ENCODE measurements at places on chromosomes 7 and 10.
A peak's percentile ranks its signal among the peaks of the same experiment; 100 is the strongest.

DNA sequence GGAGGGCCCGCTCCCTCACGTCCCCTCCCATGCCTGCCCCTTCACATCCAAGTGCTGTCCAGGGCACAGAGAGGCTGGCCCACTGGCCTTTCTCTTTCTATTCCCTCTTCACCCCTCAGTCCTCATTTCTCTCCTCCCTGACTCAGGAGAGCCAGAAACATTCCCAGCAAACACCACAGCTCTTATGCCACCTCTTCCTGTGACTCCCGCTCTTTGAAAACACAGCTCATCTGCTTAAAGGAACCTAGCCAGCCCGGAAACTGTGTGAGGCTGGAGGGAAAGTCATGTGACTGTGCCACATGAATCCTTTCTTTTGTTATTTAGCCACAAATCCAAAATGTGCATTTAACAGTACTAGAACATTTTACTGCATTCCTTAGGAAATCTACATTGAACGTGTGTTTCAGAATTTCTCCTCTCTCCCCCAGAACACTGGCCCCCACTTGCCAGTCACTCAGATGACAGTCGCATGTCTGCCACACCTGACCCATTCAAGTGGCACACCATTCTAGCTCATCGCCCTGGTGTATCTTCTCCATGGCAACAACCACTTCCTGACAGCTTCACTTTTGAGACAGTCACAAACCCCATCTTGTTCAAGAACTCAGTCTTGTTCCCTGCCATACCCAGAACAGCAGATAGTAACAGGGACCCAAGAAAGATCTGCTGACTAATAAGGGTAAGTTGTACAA is 42.8 kb downstream of the GRB10 start:
- DNase-seq: peak; percentile 49

DNA sequence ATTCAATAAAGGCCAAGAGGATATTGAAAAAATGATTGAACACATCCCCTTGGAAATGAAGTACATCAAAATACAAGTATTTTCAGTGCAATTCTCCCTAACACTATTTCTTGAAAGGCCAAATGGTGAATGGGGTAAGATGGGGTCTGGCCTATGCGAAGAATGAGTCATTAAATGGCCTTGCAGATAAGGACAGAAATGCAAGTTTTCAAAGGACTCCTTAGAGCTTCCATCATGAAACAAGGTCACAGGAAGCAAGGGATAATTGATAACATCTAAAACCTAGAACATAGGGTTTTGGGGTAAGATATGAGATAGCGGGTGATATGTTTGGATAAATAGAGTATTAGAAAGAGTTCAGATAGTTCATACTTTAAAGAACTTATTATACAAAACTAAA is 109.3 kb upstream of the ABCB5 start:
- no peak for DNase-seq

DNA sequence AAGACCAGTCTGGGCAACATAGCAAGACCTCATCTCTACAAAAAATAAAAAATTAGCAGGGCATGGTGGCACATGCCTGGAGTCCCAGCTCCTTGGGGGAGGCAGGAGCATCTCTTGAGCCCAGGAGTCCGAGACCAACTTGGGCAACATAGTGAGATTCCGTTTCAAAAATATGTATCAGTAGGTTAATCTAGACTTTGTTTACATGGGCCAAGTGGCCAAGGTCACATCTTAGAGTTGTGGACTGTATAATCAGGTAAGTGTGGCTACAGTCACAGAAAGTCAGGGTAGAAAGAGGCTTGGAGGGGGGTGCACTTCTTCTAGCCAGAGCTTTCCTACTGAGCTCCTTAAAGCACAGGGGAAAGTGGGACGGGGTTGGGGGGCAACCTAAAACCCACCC is 174.4 kb downstream of the CUX1 start:
- DNase-seq: no peak

- DNase-seq: no peak
Observed at GRCh38 chr7:28355635-28356319, 56.5 kb upstream of the CREB5 start.

- no peak for DNase-seq
Observed at GRCh38 chr7:21383227-21384220, 44.4 kb upstream of the SP4 start.

GRCh38 chr10:82575318-82575717 is 700.3 kb downstream of the NRG3 start:
- DNase-seq: no peak

GRCh38 chr7:80806663-80807062 is 112.2 kb downstream of the SEMA3C start:
- no peak for DNase-seq

DNA sequence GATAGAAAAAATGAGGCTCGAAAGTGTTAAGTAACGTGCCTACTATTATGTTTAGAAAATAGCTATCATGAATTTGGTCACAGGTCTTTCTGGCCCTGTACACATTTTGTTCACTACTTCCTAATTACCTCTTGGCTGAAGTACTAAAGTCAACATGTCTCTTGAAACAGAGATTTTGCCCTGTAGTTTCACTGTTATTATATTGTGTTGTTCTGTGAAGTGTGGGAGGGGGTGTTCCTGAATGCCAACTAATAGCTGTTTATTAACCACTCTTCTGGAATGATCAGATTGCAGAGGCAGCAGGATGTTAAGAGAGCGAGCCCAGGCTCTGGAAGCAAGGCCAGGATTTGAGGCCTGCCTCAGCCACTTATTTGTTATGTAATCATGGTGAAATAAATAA is 72.1 kb downstream of the RNF133 start:
- DNase-seq: no peak

DNA sequence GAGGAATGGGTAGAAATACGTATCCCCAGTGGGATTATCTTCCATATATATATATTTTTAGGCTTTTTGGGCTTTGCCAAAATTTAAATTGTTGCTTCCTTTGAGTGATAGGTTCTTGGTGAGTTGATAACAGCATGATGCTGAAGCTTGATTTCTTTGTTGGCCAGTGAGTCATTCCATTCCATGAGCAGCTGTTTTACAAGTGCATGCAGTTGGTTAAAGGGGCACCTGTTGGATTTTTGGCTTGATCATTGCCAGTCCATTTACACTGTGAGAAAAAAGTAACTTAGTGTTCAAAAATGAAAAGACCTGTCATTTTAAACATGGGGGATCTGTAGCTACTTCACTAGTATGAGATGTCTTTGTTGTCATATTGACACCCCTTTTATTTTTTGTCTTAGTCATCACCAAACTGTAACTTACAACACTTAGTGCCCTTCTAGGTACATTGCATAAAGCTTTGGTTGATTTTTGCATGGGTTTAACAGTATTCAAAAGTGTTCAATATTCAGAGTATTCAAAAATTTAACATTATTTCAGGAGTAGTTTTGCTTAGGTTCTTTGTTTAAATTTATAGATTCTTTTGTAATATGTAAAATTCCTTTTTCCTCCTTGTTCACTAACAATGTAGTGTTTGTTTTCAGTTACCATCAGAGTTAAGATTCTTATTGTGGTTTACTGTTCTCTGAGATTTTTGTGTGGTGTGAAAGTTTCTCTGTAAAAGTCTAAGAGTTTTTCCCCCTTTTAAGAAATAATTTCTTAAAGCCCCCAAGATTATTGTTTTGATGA is 8.8 kb downstream of the AKAP9 start:
- DNase-seq: no peak

DNA sequence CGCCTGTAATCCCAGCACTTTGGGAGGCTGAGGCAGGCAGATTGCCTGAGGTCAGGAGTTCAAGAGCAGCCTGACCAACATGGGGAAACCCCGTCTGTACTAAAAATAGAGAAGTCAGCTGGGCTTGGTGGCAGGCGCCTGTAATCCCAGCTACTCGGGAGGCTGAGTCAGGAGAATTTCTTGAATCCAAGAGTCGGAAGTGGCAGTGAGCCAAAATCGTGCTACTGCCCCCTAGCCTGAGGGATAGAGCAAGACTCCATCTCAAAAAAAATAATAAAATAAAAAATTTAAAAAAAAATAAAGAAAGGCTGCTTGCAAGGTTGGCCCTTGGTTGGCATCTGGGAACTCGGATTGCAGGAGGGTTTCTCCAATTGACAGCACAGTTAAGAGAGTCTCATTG is 221.6 kb downstream of the DGKI start:
- no peak for DNase-seq

GRCh38 chr7:81175275-81175940 is 256.6 kb upstream of the SEMA3C start:
- DNase-seq: no peak

GRCh38 chr10:47028466-47028865 is 117.2 kb downstream of the PTPN20 start:
- DNase-seq: no peak

GRCh38 chr10:106132956-106133355 is 1031.5 kb downstream of the SORCS1 start:
- DNase-seq: no peak

- no peak for DNase-seq
Observed at GRCh38 chr10:66809402-66809801, 116.4 kb upstream of the LRRTM3 start.

DNA sequence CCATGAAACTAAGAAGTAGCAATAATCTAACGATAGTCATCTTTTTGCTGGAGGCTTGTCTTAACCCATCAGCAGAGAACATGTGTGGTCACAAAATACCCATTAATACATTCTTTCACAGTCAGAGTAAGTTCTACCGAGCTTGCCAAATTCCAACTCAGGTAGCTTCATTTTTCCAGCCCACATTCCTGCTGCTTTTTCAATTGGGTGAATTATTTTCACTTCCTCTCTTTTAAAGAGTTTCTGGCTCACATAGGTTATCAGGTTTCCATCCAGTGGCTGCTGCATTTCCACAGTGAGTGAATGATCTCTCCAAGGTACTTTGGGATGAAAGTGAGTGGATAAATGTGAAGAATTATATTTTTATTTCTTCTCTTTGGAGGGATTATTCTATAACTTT is 233.1 kb downstream of the SEMA3E start:
- DNase-seq: no peak

DNA sequence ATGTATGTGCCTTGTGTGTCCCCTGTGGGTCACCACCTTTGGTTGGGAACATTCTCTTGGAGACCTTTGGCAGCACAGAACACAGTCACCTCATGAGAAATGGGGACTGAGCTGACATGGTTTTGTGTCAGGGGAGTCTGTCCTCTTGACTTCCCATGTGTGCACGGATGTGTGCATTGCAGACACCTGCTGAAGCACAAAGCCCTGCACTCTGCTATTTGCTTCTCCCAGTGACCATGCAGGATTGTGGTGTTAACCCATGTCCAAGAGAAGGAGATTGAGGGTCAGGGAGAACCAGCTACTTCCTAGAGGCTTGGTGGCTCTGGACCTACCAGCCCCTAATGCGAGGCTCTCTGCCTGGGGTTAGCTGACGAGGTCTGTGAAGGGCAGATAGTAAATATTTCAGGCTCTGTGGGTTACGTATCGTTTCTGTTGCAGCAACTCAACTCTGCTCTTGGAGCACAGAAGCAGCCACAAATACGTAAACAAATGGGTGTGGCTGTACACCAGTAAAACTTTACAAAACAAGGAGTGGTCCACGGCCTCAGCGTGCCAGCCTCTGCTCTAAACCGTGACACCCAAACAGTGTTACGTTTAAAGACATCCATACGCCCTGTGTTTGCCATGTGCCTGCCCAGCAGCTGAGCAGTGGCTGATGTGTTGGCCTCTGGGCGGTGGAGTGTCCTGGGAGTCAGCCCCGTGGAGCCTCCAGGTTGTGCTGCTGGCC is 51.7 kb downstream of the ADCY1 start:
- DNase-seq: no peak

DNA sequence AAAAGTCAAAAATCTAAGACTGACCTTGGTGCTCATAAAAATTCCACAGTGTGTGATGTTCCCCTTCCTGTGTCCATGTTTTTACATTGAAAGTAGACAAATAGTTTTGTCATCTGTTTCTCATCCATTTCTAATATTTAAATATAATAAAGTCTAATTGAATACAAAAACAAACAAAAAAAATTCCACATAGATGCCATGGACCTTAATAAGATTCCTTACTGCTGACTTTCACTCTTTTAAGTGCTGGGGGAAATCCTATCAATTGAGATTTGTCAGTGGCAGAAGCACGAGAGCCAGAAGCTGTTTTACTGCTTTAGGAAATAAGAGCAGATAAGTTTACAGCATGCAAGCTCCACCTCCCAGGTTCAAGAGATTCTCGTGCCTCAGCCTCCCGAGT is 310.0 kb downstream of the ABCA13 start:
- DNase-seq: no peak

- no peak for DNase-seq
Observed at GRCh38 chr7:1692515-1693418, 22.7 kb downstream of the ELFN1 start.

GRCh38 chr10:93386631-93387369 is 95.3 kb downstream of the MYOF start:
- DNase-seq: no peak

- DNase-seq: no peak
Observed at GRCh38 chr10:122647383-122647968, 52.2 kb downstream of the C10orf120 start.

GRCh38 chr7:114939484-114940097 is 17.7 kb downstream of the MDFIC start:
- no peak for DNase-seq

DNA sequence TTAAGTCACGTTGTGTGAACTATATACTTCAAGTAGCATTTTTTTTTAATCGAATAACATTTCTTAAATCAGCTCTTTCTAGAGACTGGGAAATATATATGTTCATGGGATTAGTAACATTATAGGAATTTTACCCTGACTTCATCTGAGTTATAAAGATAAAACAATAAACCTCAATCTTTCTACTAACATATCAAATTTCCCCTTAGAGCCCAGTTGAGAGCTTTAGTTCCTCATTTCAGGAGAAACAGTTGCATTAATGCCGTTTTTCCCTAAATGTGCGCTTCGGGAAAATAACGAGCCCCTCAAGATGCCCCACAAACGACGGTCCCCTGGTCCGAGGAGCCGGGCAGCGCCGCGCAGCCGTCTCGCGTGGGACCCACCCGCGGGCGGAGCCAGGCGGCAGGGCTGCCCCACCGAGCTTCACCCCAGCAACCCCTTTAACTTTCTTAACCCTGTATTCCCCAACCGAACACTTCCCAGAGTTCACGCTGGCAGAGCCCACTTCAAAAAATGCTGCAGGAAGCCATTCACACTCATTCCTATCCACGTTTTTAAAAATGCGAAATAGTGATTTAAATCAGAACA is 152.5 kb upstream of the YAE1 start:
- DNase-seq: no peak

GRCh38 chr7:81211204-81211933 is 292.5 kb upstream of the SEMA3C start:
- DNase-seq: no peak

DNA sequence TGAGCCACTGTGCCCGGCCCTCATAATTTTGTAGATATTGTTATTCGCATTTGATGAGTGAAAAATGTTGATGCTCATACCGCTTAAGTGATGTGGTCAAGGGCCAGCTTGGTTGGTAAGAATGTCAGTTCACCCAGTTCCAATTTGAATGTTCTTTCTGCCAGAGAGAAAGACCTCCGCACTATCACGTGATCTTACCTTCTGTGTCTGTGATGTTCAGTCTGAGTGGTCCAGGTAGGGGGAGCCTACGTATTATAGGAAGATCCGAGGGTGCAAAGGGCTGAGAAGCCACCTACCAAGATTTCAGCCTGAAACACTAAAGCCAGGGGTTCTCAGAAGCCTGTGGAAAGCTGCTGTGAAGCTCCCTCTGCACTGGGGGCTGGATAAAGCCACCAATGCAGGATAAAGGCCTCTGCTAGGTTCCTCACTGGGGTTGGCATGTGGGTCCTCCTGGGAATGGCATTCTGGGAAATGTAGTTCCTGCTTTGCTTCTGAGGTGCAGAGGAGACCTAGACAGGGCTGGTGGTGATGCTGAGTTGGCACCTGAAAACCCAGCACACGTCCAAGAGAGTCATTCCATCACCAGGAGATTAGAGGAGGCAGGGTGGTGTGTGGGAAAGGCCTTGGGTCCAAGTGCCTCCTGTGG is 64.7 kb upstream of the AOAH start:
- no peak for DNase-seq
